ENCODE measurements at places on chromosomes 4 and X.

GRCh38 chr4:75950213-75950815 lies 9.5 kb upstream of the NAAA start:
- DNase-seq = no peak

DNA sequence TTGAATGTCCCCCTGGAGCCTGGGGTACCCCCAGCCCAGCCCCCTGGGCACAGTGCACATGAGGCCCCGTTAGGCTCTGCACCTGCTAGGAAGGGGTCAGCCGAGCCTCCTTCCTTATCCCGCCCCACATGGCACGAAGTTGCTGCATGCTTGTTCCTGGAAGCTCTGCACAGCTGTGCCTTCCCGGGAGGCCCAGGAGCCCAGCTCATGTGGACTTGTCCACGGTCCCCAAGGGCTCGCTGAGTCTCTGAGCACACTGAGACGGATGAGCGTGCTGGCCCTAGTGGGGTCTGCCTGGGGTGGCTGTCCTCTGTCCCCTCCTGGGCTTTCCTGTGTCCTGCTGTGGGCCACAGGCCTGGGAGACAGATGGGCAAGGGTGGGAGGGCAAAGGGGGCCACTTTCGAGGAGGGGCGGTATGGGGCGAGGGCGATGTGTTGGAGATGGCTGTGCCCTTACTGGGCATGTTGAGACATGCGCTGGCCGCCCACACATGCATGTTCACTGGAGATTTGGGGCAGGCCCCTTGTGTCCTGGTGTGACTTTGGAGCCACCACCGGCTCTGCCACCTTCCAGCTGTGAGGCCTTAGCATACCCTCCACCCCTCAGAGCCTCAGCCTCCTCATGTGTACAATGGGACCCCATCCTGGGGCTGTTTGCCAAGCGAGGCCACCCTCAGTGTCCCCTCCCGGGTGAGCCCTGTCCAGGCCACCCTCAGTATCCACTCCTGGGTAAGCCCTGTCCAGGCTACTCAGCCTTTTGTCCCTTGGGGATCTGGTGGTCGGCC lies 237.6 kb downstream of the AFAP1 start:
- DNase-seq = no peak

- no peak for DNase-seq
Measured at GRCh38 chr4:63894161-63894560, 515.1 kb downstream of the TECRL start.

GRCh38 chr4:115437739-115438138 lies 324.3 kb upstream of the NDST4 start:
- no peak for DNase-seq

- no peak for DNase-seq
Measured at GRCh38 chr4:7917669-7918068, 22.0 kb downstream of the AFAP1 start.

- DNase-seq = no peak
Measured at GRCh38 chr4:152697284-152698088, 17.7 kb upstream of the TMEM154 start.
